ENCODE measurements at places on chromosomes 12 and 14. TPM values are rescaled to one million over a fixed set of nuclear protein-coding genes. Genes with fewer than 3 reads are reported as not detected.

The GYS2 gene
- 0.23 TPM for total RNA-seq

The SERPINA12 gene
- not detected for total RNA-seq

The ETFBKMT gene
- total RNA-seq: 1.0 TPM

The ITGB7 gene
- 770 TPM for total RNA-seq

The VWF gene
- 0.02 TPM for total RNA-seq

The TAS2R10 gene
- total RNA-seq: 1.3 TPM

The LMNTD1 gene
- not detected for total RNA-seq

The SYCP3 gene
- total RNA-seq: 0.93 TPM

The POTEG gene
- total RNA-seq: not detected

The CLEC1A gene
- total RNA-seq: not detected

The GALNT9 gene
- not detected for total RNA-seq
